Stimulated activated CD4-positive, alpha-beta T cell treated with anti-CD3 and anti-CD28 coated beads, TNF-alpha, amount 100 ng/mL, for 48 hours (primary cell): ENCODE measurements at places on chromosomes 6 and 20.
A peak's percentile ranks its signal among the peaks of the same experiment; 100 is the strongest.

DNA sequence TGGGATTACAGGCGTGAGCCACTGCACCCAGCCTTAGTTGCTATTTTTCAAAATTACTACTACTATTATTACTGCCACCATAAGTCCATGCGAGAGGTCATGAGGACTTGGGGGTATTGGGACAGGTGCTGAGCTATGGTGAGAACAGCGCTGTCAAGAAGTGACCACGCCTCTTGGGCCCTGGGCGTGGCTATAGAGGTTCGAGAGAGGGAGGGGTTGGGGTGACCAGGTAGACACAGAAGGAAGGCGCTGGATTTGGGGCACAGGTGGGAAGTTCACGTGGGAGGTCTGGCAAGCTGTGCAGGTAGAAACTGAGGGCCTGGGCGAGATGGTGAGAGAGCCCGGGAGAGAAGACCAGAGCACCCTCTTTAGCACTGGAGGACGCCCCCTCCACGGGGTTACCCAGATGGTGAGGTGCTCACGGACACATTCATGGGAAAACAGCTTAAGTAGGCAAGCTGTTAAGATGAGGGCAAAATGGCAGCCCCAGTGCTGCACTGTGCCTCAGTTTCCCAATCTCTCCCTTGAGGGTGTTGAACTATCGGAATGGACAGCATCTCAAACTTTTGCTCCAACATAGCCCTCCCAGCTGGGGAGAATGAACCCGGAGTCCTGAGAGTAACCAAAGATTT lies 61.0 kb downstream of the RAB44 start:
- no peak for DNase-seq

- DNase-seq = no peak
Measured at GRCh38 chr6:144897441-144897921, 612.3 kb downstream of the UTRN start.

GRCh38 chr6:162069995-162070394 lies 657.6 kb downstream of the PRKN start:
- DNase-seq = no peak

- no peak for DNase-seq
Measured at GRCh38 chr6:167300902-167301777, 10.0 kb downstream of the UNC93A start.

- no peak for DNase-seq
Measured at GRCh38 chr6:170292407-170293158, 1.7 kb upstream of the DLL1 start.

GRCh38 chr6:109298605-109299264 lies 83.5 kb downstream of the CD164 start:
- no peak for DNase-seq

DNA sequence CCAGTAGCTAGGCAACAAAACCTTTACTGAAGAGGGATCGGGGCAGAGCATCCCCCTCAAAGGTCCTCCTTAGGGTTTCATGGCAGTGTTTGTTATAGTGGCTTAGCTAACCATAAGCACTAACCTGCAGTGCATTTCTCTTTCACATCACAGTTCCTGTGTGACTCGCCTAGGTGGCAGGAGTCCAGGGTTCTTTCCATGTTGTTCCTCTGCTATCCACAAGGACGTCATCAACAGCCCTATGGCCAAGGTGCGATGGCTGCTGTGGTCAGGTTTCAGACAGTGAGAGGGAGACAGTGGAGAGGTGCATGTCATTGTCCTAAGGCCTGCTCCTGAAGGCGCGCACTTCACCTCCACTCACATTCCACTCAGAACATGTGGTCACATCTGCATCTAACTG lies 38.8 kb upstream of the FOXA2 start:
- no peak for DNase-seq

- DNase-seq = no peak
Measured at GRCh38 chr20:51285684-51286083, 256.8 kb downstream of the NFATC2 start.

GRCh38 chr6:3359101-3359752 lies 97.6 kb downstream of the SLC22A23 start:
- DNase-seq = no peak

GRCh38 chr6:17156112-17156921 lies 54.5 kb downstream of the STMND1 start:
- DNase-seq = peak; percentile 64

DNA sequence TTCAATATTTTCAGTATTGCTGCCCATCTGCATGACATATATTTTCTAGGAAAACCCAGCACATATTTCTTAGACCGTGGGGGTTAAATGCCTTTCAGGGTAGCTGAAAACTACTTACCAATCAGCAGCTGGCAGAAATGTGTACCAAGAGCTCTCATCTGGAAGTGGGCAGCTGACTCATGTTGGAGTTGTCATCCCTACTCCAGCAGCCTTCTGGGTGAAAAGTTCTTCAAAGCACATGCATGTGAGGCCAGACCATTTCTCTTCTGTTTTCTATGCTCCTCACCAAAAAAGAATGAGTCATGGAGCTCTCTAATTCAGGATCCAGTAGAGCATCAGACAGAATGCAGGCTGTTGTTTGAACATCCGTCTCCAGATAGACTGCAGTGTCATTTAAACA lies 135.5 kb downstream of the PAX1 start:
- DNase-seq = no peak

DNA sequence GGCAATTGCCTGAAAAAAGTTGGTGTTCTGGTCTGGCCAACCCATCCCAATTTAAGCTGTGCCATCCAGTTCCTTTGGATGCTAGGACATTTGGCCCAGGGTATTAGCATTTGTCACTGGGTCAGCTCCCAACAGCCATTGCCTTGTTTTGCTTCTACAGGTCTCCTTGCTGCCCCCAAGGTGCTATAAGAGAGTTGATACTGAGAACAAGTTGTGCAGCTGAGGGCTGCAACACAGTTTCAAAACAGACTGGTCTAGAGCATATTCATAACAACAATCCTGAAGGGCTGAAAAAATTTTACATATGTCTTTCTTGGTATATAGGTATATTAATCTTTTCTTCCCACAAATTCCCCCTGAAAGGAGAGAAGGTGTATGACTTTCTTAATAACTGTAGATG lies 61.0 kb downstream of the LYRM4 start:
- peak; percentile 0 for DNase-seq

GRCh38 chr6:39251406-39251805 lies 22.1 kb upstream of the KCNK5 start:
- DNase-seq = no peak

- DNase-seq = no peak
Measured at GRCh38 chr6:154814063-154814462, 80.8 kb downstream of the SCAF8 start.

- DNase-seq = no peak
Measured at GRCh38 chr20:8756410-8756809, 312.5 kb upstream of the PLCB4 start.
